Stimulated activated CD4-positive, alpha-beta T cell treated with anti-CD3 and anti-CD28 coated beads, TNF-alpha, amount 100 ng/mL, for 24 hours (primary cell): ENCODE measurements at places on chromosomes 6 and 20.
A peak's percentile ranks its signal among the peaks of the same experiment; 100 is the strongest.

DNA sequence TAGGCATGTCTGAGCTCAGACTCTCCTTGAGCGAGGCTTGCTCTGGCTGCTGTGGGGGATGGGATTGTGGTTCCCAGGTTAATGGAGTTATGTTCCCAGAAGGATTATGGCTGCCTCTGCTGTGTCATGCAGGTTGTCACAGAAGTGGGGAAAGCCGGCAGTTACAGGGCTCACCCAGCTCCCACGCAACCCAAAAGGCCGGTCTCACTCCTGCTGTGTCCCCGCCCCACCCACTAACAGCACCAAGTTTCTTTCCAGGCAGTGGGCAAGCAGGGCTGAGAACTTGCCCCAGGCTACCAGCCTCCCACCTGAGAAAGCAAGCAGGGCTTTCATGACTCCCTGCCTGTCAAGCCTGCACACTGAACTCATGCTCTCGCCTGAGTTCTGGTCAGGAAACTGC lies 750.5 kb downstream of the FRK start:
- DNase-seq = no peak

DNA sequence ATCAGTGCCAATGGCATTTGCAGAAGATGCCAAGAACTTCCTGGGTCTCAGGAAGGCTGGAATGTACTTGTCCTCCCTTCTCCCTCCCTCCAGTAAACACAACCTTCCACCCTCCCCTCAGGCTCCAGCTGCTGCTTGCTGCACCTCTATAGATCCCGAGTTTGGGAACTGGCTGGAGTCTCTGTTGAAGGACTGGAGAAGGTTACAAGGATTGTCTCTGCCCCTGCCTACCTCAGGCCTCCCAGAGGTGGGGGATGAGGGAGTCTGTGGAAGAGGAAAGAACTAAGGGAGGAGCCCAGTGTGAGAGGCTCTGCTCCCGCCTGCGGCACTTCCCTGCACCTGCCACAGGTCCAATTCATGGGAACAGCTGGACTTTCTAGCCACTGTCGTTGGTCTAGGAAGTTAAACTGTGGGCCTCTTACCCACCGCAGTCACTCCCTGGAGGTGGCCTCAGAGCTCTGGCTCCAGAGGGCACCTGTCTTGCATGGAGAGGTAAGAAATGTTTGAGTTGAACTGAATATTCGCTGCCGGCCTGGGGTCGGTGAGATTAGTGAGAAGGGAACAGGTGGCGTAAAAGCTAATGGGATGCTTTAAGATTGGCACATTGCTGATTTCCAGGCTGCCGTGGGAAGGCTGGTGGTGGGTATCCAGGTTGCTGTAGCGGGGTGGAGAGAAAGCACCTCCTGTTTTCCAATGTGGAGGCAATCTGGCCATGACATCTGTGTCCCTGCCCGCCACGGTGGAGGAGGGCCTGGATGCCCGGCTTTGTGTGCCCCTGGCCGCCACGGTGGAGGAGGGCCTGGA lies 54.3 kb downstream of the PPP1R14C start:
- DNase-seq = no peak

- no peak for DNase-seq
These were observed 13.9 kb downstream of the ZC3H12D start for GRCh38 chr6:149470948-149471347.

- no peak for DNase-seq
These were observed 13.7 kb downstream of the PXT1 start for GRCh38 chr6:36428911-36429310.

DNA sequence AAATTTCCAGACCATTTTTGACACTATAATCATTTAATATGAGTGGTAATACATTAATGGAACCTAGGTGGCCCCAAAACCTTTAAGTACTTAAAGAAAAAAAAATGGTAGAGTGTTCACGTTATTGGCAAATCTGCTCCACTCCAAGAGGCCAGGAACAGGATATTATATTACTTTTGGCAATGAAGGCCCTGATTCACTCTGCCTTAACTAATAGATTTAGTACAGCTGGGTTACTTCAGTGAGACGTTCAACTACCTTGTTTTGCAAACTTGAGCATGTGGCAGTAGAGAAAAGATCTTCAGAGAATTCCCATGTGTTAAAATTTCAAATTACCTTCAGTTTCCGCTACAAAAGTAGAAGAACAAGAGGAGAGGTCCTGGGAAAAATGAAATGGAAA lies 12.8 kb downstream of the ADNP start:
- no peak for DNase-seq

DNA sequence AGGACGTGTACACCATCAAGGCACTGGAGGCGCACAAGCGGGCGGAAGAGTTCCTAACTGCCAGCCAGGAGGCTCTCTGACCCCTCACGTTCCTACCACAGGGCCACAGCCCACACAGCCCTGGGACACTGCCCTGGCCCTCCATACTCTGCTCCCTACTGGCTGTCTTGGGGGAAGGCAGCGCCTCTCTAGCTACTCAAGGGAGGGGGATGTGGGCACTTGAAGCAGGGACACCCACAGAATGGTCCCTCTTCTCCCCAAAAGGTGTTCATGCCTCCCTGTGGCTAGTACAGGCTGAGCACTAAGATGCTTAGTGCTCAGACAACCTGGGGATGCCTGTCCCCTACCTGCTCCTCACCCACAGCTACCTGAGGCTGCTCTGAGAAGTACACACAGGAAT lies 2.5 kb downstream of the MEA1 start:
- no peak for DNase-seq

- no peak for DNase-seq
These were observed 23.1 kb downstream of the PABPC1L start for GRCh38 chr20:44932916-44933315.

DNA sequence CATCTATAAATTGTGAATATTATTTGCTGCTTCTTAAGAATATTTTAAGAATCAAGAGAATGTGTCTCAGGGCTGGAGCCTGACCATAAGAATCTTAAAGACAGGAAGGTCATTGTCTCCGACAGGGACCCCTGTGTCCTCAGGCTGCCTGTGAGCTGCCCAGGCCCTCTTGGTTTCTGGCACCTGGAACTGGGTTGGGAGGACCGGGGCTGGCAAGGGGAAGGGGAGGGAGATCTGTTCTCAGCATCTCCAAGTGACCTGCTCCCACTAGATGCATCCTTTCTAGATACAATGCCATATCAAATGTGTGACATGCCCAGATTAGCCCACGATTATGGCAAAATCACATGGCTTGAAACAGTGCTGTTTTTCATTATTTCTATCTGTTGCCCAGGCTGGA lies 110.5 kb downstream of the SCML4 start:
- no peak for DNase-seq

GRCh38 chr6:87832025-87832825 lies 130.2 kb upstream of the AKIRIN2 start:
- DNase-seq = no peak

DNA sequence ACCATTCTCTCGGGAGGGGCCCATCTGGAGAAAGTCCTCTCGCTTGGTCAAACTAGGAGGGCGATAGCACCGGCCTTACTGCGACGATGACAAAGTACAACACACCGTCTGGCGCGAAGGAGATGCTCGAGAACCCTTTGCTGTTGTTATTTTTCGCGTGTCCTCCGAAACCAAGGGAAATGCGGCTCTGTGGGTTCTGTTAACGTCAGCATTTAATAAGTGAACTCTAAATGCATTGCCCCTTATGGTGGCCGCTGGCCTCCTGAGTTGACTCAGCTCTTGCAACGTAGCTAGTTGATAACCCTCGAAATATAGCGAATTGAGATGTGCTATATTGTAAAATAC lies 577 bp upstream of the SCAND1 start:
- no peak for DNase-seq

DNA sequence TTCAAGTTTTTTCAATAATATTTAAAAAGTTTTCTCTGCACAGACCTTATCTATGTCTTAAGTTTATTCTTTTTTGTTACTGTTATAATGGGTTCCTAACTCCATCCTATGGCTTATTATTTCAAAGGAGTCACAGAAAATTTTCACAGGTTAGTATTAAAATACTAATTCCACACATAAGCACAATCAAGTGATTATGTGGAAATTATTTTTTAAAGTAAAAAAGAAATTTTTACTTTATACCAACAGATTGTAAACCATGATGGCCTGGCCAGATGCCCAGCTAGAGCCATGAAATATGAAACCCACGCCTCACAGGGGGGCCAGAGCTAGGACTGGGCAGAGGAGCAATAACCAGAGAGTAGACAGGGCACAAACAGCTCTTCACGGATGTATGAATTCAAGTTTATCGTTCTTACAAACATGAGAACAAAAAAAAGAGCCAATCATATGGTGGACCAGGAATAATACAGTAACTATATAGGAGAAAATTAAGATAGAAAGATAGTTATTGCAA lies 34.0 kb downstream of the NUDT3 start:
- DNase-seq = no peak

DNA sequence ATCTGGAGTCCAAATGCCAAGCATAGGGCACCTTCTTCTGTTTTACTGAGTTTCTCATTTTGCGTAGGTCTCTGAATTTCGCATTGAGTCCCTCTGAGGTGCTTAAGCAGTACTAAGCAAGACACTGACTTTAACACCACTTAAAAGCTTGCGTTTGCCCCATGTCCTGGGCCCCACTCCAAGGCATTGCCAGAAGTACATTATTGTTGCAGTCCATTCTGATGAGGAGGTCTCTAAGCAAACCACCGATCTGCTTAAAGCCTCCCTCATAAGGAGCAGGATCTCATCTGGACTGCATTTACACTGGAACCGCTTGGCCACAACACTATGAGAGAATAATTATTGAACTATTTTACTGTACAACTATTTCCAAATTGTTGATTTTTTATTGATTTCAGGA lies 16.3 kb downstream of the BMP2 start:
- DNase-seq = no peak

- DNase-seq = no peak
These were observed 164.1 kb downstream of the FRK start for GRCh38 chr6:115896538-115897129.

- DNase-seq = no peak
These were observed 189.7 kb downstream of the EDN1 start for GRCh38 chr6:12479881-12480280.

- DNase-seq = no peak
These were observed 426.8 kb downstream of the MAFB start for GRCh38 chr20:40262219-40262618.

DNA sequence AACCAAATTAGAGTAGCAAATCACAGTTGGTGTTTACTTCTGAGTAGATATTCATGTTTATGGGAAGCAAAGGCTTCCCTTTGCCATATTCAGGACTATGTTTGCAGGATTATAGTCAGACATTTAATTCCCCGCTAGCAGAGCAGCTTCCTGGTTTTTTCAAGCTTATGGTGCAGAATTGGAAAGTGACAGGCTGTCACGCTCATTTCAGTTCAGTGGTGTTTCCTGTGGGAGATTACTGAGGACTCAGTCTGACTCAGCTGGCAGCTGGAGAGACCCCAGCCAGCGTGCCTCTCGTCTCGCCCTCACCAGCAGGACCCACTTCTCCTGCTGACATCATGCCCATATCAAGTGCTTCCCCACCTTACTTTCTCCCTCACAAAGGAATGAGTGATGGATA lies 85.1 kb downstream of the LYRM2 start:
- DNase-seq = no peak

DNA sequence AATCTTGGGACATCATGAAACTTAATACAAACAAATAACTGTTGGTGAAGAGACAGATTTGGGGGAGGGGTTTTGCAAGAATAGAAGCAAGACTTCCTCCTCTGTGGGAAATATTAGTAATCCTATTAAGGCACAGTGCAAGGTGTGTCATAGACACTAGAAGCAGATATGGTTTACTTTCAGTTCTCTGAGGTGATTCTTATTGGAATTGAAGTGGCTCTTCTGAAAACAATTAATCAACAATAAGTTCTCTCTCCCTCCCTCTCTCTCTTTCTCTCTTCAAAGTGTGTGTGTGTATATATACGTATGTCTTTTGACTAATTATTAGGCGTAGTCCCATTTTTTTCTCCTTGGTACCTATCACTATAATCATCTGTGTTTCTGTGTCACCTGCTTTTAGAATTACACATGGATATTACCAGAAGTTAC lies 99.8 kb downstream of the HIVEP2 start:
- no peak for DNase-seq

DNA sequence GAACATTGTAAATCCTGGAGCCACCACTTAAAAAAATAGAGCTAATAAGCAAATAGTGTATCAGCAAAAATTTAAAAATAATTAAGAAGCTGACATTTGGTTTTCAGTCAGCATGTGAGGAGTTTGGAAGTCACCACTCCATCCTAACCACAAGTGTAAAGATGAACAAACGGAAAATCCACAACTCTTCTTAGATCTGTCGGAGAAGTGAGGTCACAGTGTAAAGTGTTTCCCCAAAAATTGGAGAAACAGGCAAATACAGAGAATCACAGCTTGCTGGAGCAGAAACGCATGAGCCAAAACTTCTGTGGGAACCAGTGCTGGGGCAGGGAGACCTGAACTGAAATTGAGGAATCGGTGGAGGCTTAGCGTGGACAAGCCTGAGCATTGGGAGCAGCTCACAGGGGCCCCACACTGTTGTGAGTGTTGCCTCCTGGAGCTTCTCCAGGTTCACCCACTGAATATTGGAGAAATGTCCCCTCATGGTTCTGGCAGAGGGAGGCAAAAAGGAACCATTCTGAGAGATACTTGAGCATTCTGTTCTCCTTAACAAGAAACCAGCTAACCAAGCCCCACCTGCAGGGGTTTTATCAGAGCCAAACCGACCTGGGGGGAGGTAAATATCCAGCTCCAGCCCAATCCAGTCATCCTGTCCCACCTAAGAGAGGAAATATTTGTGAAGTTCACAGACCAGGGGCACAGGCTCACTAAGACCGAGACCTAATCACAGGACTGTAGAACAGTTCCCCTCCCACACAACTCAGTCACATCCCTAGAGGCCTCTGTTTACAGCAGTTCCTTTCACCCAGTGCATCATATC lies 192.0 kb downstream of the ERMARD start:
- no peak for DNase-seq

GRCh38 chr6:137787016-137787415 lies 80.0 kb upstream of the TNFAIP3 start:
- DNase-seq = no peak

DNA sequence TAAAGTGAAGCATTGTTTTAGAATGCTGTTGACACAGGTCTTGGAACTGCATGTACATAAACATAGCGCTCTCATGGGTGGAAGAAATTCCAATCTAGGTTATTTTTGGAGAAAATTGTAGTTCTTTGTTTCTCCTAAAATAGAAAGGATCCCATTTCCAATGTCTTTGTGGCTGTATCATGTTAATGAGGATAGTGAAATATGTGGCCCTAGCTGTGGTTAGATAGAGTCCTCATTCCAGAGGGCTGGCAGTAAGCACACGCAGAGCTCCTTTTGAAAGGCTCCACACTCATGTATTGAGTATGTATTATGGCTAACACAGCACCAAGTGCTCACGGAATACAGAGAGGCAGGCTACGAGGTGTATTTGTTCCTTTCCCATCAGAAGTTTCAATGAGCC lies 60.9 kb downstream of the SNRNP48 start:
- no peak for DNase-seq

GRCh38 chr20:33773412-33774089 lies 37.6 kb upstream of the CHMP4B start:
- DNase-seq = peak; percentile 7

GRCh38 chr6:168120390-168121302 lies 41.6 kb upstream of the FRMD1 start:
- DNase-seq = no peak

DNA sequence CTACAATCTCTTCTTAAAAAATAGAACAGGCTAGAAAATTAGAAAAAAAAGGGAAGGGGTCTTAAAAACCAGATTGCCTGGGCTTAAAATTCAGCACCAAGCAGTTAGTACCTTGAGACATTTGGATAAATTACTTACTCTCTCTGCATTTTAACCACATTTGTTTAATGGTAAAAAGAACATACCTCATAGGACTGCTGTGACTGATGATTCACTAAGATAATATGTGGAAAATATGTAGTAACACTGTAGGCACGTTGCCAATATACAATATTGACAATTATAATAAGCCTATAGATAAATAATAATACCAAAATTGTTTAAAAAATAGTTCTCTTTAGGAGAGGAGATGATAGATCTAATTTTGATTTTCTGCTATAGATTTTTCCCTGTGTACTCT lies 750.4 kb downstream of the TENT5A start:
- DNase-seq = no peak
